Right lobe of liver (tissue), 6 donors: ENCODE measurements at places on chromosomes 16 and 17.
A peak's percentile ranks its signal among the peaks of the same experiment; 100 is the strongest.

DNA sequence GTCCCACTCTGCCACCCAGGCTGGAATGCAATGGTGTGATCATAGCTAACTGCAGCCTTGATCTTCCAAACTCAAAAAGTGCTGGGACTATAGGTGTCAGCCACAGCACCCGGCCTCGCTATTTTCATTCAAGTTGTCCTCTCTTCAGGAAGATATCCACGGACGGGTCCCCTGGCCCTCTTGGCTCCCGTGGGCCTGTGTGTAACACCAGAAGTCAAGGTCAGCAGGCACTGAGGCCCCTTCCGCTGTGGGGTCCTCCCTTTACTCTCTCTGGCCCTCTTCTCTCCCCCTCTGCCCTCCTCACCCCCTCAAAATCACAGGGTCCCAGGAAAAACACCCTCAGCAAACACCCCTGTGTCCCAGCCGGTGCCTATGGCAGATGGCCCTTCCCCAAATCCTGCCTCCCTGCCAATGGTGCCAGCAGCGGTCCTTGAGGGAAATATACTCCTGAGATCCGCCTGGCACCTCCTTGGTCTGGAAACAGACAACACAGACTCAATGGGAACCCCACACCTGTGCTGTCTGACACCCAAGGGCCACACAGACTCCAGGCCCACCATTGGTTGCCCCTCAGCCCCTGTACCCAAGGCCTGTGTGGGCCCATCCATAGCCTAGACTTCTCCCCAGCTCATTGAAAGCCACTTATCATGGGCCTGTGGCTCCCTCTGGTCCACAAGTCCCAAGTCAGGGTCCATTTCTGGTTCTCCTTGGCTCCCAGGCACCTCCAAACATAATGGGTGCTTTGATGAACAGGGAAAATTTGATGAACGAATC, 221.5 kb downstream of the ZNF423 start:
- DNase-seq, result no peak

DNA sequence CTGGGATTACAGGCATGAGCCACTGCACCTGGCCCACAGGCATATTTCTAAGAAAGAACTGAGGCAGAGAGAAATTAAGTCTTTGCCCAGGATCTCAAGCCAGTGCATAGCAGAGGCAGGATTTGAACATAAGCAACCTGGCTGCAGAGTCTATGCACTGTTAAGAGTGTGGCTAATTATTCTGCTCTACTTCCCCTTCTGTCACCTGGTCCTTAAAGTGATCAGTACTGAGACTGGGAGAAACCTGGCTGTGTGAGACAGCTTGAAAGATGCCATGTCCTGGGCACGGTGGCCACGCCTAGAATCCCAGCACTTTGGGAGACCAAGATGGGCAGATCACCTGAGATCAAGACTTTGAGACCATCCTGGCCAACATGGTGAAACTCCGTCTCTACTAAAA, 58.1 kb downstream of the IQCK start:
- DNase-seq, result no peak

DNA sequence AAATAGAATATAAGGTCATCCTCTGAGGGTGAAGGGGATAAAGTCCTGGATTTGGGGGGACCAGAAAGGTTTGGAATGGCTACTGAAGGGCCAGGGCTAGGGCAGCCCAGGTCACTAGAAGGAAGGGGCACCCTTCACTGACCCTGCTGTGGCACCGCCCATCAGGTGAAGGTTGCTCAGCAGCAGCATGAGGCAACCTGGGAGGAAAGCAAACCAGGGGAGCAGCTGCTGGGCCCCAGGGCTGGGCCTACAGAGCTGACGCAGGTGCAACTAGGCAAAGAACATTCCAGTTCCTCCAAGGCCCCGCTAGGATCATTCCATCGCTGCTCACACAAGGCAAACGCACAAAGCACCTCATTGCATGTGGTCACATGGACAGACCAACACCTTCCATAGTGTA, 3.4 kb upstream of the HSBP1 start:
- DNase-seq, result no peak

GRCh38 chr16:88970050-88970449, 7.0 kb downstream of the CBFA2T3 start:
- no peak for DNase-seq

- DNase-seq, result no peak
Measured at GRCh38 chr16:53131050-53131362, 76.2 kb downstream of the CHD9 start.

- DNase-seq, result no peak
Measured at GRCh38 chr16:12059216-12059769, 82.8 kb downstream of the SNX29 start.

GRCh38 chr16:11033629-11034420, 89.5 kb downstream of the CLEC16A start:
- DNase-seq, result no peak

- no peak for DNase-seq
Measured at GRCh38 chr17:29054835-29055234, 11.9 kb downstream of the PIPOX start.

DNA sequence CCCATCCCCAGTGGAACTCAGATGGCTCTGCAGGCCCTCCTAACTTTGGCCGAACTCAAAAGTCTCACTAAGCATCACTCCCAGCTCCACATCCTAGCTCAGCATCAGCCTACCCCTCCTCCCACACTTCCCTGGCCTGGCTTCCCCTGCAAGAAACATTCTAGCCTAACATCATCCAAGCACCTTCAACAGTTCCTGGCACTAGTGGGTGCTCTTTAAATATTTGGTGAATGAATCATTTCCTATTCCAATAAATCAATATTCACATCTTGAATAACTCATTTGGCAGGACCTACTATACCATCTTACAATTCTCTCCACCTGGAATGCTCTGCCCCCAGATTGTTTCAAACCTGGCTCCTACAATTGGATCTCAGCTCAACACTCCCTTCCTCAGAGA, 11.0 kb upstream of the BBS2 start:
- DNase-seq, result no peak

GRCh38 chr17:45790296-45790922, 6.3 kb downstream of the CRHR1 start:
- DNase-seq, result no peak

DNA sequence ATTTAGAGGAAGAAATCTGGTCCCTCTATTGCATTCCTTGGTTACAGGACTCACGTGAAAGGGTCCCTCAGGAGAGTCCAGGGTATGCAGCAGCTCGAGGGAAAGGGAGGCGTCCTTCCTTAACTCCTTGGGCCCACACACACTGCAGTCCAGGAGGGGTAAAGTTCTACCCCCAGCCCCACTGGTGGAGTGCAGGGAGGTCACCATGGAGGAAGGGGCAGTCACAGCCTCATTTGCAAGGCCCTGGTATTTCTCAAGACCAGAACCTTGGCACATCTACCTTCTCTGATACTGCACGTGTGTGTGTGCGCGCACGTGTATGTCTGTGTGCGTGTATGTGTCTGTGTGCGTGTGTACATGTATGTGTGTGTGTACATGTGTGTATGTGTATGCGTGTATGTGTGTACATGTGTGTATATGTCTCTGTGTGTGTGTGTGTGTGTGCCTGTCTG, 11.1 kb downstream of the HIC1 start:
- DNase-seq, result no peak

DNA sequence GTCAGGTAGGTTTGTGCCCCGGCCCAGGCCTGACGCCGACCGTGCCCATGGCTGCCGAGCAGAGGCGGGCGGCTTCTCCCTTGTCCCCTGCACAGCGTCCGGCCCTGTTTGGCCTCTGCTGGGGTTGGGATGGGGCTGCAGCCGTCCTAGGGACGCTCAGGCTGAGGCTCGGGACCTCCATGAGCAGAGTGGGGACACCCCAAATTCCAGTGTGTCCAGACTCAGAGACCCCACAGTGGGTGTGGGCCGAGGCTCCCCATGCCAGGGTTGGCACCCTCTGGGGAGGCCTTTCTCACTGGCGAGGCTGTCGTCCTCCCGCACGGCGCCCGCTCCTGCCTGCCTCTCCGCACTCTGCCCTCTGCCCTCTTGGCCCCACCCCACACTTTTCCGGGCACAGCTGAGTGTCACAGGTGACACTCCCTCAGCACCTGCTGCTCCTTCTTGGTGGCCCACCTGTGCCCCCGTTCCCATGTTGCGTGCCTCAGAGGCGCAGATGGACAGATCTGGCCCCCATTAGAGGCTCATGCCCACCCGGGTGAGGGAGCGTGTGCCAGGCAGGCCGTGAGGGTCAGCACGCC, 16.1 kb downstream of the TRAF7 start:
- DNase-seq, result no peak

DNA sequence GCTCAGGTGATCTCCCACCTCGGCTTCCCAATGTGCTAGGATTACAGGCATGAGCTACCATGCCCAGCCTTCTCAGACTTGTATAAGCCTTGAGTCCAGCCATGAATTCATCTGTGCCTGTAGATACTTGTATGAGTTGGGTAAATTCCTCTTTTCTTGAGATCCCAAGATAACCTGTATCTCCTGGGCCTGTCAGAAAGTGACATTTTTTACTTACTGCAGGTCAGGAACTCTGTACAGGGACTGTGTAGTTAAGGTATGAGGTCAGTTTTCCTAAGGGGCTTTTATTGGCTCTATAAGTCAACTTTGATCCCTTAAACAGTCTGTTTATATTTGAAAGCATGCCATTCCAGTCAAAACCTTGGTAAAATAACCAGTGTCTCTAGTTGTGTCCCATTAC, 106.3 kb upstream of the HAS3 start:
- no peak for DNase-seq

DNA sequence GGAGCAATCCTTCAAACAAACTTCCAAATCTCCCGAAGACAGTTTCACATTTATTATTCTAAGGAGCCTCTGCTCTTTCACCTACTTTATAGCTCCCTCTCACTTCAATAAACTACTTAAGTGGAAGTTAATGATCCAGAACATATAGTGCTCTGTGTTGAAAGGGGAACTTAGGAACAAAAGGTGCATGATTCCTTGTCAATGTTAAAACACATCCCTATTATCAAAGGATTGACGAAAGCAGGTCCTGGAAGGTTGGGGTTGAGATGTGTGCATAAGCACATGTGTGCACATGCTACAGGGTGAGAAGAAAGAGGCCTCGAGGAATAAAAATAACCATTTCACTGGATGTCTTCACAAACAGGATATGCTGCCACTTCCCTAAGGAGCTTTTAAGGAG, 170.3 kb downstream of the SLC39A11 start:
- no peak for DNase-seq

- DNase-seq, result no peak
Measured at GRCh38 chr16:2244301-2244700, 7.1 kb downstream of the ECI1 start.

DNA sequence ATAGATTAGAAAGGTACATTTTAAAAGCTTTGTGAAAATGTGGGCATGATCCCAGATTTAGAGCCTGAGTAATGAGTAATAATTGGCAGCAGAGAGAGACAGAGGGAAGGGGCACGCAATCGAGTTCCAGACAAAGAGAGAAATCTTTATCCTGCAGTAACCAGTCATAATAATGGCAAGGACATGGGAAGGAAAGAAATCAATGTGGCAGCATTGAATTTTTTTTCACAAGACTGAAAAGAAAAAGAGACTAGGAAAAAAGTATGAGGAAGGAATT, 790.8 kb upstream of the SOX9 start:
- DNase-seq, result no peak

GRCh38 chr17:1050246-1050995, 53.5 kb downstream of the TIMM22 start:
- DNase-seq, result peak; percentile 39

DNA sequence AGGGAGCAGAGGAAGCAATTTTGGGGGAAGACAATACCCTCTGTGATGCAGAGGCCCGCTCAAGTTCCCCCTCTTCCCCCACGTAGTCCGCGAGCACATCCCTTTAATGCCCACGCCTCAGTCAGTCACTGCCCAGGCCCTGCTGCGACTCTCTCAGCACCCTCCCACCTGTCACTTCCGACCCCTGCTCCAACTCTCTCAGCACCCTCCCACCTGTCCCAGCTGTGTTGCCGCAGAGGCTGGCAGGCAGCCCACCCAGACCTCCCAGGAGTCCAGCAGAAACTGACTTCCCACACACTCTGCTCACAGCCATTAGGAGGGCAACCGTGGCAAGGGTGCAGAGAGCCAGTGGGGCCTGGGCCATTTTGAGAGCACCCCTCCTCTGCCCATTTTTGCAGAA, 92.7 kb downstream of the WSCD1 start:
- no peak for DNase-seq

DNA sequence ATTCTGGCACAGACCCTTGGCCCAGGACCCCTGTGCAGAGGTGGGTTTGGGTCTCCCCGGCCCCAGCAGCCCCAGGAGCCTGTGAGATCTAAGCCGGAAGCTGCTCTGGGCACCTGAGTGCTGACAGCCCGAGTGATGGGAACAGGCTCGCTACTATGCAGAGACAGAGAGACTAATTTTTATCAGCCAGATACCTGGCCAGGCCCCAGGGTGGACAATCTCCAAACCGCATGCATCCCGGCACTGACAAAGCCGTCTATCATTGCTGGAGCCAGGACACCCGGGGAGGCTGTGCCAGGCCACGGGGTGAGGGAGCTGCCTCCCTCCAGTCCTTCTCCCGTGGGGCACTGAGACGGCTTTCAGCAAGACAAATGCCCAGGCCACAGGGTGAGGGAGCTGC, 25.0 kb downstream of the CBFA2T3 start:
- no peak for DNase-seq

DNA sequence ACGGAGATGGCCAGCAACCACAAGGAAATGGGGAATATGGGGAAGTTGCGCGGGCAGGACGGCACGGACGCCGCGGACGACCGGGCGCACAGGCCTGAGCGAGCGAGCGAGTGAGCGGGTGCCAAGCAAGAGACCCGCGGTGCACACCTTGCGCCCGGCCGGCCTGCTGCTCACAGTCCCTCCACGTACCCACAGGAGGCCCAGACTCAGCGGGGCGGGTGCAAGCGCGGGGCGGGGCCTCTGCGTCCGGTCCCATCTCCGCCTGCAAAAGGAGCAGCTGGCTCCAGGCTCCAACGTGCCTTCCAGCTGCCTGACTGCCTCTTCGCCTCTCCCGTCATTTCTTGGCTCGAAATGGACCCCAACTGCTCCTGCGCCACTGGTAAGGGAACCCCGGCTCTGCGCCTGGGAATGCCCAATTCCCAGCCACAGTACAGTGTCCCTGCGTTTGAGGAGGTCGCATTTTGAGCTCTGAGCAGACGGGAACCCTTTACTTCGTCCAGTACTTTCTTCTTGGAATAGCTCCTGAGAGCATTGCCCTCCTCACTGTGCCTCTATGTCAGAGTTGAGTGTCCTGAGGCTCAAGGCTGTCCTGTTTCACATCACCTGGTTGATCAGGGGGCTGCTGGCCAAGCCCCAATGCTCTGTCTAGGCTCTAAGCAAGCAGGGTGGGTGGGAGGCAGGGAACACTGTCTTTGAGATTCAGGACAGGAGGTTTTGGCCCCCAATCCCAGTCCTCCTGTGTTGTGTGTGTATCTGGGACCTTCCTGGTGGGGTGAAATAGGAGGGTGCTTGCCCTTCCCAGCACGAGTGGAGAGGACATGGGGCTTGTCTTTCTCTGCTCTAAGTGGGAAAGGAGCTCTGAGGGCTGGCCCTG, 8.1 kb upstream of the MT1E start:
- DNase-seq, result peak; percentile 95

GRCh38 chr17:8791910-8792270, 7.3 kb downstream of the MFSD6L start:
- DNase-seq, result no peak

GRCh38 chr16:89545831-89546574, 14.5 kb upstream of the RPL13 start:
- DNase-seq, result peak; percentile 84
